ENCODE measurements at places on chromosomes 1 and 21.

DNA sequence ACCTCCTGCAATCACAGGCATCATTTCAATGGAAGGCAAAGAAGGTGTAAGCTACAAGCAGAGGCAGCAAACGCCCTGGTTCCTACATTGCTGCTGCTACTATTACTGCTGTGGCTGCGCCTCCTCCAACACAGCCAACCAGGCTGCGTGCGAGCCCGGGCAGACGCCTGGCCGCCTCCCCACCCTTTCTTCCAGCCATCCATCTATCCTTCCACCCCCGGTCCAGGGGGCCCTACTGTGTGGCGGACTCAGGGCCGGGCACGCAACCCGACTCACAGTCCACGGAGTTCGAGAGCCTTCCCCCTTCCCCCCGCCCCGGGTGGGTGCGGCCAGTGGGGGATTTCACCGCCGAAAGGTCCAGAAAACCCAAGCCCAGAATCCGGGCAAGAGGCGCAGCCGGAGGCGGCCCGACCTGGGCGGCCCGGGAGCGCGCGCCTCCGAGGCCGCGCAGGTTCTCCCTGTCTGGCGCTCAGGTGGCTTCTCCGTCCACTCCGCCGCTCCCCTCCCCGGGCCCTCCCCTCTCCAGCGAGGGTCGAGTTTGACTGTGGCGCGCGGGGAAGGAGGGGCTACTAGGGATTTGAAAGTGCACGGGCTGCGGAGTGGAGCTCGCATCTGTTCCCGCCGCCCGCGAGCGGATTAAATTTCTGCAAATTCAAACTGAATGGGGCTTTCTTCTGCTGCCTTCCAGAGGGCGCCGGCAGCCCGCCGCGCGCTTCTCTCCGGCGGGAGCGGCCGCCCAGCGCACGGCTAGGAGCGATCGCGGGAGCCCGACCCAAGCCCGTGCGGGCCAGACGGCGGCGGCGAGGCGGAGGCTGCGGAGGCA is at the start of gene HUNK:
Gene HUNK, plus strand, starts transcription at position 569 of the 823 bp plus-strand sequence. CDS start 655 bp downstream, outside the sequence.
- DNase-seq, result peak; percentile 76

- DNase-seq, result no peak
Measured at GRCh38 chr1:60052601-60053000, 21.0 kb downstream of the C1orf87 start.

- DNase-seq, result no peak
Measured at GRCh38 chr1:40898431-40898901, 36.3 kb upstream of the CITED4 start.

- no peak for DNase-seq
Measured at GRCh38 chr1:75345538-75346292, 211.5 kb downstream of the LHX8 start.

GRCh38 chr1:204915861-204916495 is 45.3 kb downstream of the NFASC start:
- no peak for DNase-seq

DNA sequence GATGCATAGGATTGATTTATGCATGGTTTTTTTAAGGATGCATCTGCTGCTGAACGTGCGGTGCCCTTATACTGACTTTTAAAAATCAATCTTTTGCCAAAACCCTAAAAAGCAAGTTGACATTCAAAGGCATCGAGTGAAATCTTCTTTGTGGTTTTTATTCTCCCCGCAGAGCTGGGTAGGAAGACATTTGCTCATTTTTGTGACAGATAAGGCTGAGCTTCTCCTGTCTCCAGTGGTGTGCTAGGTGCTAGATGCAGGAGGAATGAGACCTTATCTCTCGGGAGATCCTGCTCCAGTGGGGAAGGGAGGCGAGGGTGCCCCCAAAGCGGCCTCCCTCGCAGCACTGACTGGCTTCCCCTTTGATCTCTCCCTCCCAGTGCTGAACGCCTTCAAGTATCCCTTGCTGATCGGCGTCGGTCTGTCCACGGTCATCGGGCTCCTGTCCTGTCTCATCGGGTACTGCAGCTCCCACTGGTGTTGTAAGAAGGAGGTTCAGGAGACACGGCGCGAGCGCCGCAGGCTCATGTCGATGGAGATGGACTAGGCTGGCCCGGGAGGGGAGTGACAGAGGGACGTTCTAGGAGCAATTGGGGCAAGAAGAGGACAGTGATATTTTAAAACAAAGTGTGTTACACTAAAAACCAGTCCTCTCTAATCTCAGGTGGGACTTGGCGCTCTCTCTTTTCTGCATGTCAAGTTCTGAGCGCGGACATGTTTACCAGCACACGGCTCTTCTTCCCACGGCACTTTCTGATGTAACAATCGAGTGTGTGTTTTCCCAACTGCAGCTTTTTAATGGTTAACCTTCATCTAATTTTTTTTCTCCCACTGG is 14.9 kb upstream of the CD101 start:
- DNase-seq, result no peak

DNA sequence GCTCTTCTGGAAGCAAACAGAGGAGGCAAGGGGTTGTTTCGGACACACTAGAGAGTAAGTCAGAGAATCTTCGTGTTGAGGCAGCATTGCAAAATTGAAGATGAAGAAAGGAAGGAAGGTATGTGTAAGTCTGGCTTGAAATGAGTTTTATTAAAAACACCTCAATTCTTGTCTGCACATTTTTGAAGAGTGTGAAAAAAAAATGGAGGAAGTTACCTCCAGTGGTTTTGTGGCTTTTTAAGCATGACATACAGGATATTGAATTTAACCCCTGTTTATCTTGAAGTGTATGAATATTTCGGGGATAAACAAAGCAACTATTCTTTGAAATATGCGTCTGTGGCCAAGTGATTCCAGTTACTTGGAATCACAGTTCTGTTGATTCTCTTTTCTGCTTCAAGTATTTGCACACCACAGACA is 203.2 kb upstream of the SGIP1 start:
- no peak for DNase-seq

DNA sequence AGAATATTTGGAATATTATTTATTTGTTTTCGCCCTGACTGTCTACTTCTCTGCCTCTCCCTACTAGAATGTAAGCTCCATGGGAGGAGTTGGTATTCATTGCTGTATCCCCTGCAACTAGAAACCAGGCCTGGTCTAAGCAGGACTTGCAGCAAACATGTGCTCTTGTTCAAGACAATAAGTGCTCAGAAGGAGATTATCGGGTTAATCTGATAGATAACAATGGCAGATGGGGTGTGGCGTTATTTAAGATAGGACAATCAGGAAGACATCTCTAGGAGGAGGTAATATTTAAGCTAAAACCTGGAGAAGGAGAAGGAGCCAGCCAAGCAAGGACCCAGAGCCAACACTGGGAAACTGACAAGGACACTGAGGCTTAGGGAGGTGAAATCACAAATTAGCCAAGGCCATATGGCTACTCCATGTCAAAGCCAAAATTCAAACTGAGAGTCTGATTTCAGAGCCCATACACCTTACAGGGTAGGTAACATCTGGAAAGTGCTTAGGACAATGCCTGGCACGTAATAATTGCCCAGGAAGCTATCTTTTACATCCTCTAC is 41.5 kb downstream of the STYXL2 start:
- DNase-seq, result no peak

DNA sequence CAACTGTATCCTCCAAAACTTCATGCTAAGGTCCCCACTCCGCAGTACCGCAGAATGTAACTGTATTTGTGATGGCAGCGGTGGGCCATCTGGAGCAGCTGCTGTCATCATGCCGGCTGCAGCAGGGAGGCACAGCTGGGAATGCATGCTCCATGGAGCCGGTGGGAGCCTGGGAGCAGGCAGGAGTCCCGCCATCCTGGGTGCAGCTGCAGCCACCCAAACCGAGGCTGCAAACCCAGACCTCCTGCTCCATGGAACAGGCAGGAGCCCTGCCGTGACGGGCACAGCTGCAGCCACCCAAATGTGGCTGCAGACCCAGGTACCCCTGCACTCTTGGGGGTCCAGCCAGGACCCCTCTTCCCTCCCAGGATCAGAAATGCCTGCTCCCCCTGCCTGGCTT is 80.3 kb downstream of the SCMH1 start:
- DNase-seq, result no peak

DNA sequence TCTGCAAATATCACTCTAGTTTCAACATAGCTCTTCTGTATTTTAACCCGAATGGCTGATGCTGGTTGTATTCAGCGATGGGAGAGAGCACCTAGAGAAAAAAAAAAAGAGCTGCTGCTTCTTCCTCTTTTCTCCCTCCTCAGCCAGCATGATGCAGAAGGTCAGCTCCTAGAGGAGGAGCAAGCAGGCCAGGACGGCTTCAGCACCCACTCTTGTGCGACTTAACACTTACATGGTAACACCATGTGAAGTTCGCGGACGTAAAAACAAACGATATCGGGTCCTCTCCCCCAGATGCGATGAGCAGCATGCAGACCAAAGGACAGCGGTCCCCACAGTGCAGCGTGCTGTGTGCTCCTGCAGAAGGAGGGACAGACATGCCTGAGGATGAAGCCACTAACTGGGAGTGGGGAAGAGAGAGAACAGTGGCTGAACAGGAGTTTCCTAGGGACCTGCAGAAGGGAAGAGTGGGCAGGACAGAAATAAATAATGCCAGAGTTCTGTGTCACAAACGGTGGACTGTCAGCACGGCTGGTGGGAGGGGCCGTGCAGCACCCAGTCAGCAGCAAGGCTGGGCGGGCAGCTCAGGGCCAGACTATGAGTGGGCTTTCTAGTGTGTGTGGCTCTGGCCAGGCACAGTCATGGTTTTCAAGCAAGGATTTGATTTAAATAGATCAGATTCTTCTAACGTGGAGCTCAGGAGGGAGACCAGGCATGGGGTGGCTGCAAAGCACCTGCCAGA is 11.4 kb upstream of the B3GALT5 start:
- DNase-seq, result no peak

DNA sequence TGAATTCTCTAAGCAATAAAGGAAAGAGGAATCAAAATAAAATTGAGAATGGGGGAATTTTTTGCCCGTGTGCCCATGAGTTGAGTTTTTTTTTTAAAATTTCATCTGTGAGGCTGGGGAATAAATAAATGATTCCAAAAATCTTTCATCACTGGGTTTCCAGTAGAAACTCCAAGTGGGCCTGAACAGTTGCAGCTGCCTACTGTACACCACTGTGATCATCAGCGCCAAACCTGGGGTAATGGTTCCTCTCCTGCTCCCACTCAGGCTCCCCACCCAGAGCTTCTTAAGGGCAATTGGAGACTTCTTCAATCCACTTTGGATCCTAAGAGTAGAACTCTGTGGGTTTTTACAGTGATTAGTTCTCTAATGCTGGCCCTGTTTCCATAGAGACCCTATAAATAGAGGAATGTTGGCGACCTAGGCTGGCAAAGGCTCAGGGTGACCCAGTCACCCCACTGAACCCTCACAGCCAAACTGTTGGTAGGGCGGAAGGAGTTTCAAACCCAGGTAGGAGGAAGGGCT is 9.3 kb downstream of the TMCC2 start:
- DNase-seq, result no peak

- no peak for DNase-seq
Measured at GRCh38 chr1:227572752-227573151, 9.4 kb downstream of the ZNF678 start.

GRCh38 chr1:85313888-85314696 is 37.7 kb upstream of the BCL10 start:
- DNase-seq, result no peak

DNA sequence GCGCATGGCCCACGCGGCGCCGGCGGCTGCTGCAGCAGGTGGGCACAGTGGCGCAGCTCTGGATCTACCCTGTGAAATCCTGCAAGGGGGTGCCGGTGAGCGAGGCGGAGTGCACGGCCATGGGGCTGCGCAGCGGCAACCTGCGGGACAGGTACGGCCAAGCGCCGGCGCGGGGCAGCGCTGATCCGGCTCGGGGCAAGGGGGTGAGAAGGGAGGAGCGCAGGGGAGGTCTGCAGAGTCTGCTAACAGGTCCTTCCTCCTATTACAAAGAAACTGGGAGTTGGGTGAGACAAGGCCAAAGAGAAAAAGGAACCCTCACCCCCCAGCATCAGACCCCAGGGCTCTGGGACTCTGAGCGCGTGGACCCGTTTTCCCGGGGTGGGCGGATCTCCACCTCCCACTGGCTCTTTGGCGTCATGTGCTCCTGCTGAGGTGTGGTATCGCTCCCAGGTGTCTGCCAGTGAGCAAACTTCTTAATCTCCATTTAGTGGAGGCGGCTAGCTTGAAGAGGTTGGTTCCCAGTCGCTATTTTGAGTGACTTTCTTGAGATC is 431 bp downstream of the MTARC1 start:
- peak; percentile 71 for DNase-seq

- no peak for DNase-seq
Measured at GRCh38 chr1:79129914-79130313, 123.4 kb upstream of the ADGRL4 start.

DNA sequence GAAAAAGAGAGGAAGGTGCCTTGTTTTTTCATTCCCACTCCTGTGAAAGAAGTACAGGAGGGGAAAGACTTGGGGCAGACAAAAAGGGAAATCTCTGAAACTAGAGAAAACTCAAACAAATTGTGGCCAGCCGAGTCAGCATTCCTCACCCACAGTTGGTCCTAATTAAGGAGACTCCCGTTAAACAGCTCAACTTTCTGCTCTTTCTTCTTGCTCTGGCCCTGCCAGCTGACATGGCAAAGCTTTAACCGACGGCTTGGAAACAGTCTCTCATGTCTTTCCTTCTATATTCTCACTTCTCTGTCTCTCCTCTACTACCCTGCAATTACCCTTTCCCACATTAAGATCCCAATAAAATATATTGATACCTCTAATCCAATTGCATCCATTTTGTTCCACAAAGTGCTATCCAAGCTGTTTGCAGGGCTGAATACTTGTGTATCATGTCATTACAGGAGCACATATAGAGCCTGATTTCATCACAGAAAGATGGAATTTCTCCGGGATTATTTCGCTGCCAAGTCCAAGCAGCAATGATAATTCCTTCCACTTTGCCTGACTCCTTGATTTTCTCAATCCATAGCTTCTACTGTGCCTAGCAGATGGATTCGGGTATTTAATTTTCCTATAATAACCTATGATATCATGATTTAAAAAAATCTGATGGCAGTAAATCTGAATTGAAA is 65.4 kb upstream of the IPO9 start:
- no peak for DNase-seq

DNA sequence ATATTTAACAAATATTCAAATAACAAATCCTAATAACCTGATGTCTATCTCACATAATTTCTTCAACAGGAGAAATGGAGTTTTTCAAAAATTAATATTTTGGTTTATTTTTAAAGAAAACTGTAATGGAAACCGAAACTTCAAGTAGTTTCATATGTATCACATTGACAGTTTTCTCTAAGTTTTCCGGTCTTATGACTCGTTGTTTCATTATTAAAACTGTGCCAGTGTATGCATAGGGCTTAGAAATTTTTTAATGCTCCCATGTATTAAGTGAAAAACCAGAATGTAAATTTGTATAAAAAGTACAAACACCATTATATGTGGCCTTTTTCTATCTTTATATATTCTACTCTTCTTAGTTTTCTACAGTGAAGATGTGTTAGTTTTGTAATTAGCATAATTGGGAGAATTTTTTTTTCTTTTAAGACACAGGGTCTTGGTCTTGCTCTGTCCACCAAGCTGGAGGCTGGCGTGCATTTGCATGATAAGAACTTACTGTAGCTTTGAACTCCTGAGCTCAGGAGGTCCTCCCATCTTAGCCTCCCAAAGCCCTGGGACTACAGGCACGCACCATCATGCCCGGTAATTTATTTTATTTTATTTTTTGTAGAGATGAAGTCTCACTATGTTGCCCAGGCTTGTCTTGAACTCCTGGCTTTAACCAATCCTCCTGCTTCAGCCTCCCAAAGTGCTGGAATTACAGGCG is 43.9 kb upstream of the SAMSN1 start:
- DNase-seq, result no peak
